Cardiac muscle cell (in vitro differentiated cells and primary cell): ENCODE measurements at places on chromosomes 3 and 15. TPM values are rescaled to one million over a fixed set of nuclear protein-coding genes. Genes with fewer than 3 reads are reported as not detected.

- H3K27ac ChIP-seq = no peak overlapping the region
- no peaks in the 10 kb centered on the region for H3K4me1 ChIP-seq
- H3K36me3 ChIP-seq = no peaks in the 10 kb centered on the region
- H3K4me3 ChIP-seq = no peak overlapping the region
- DNase-seq = no peak
- H3K27me3 ChIP-seq = no peaks in the 10 kb centered on the region
Measured at GRCh38 chr3:195236801-195237570, 34.0 kb downstream of the XXYLT1 start.

- no peak within 1 kb of the TSS for H3K27ac ChIP-seq
- no peaks in the 10 kb centered on the region for H3K4me1 ChIP-seq
- no peaks in the 10 kb centered on the region for H3K27me3 ChIP-seq
- H3K4me3 ChIP-seq = no peak within 1 kb of the TSS
- no peaks in the 10 kb centered on the region for H3K36me3 ChIP-seq
- no peak for DNase-seq
Measured at GRCh38 chr3:98390366-98390765, at the start of gene OR5K3. Gene OR5K3, plus strand, starts transcription at chr3:98390666. Its CDS starts 0 bp downstream, at chr3:98390666.

DNA sequence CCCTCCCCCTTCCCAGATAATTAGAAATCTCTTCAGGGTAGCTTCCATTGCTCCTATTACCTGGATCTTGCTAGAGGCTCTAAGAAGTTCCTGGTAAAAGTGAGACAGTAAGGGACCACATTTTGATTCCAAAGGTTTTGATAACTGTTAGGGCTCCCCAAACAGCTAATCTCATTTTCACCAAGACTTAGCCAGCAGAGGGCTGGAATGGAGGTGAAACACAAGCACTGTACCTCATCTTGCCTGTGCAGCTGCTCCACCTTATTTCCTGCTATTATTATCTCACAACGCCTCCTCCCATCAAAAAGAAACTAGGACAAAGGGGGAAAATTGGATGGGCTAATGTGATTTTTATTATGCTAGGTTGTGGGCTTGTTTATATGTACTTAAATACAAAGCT lies 7.3 kb downstream of the SETD5 start:
- H3K4me3 ChIP-seq = no peak overlapping the region
- peaks cover 56% of the 10 kb centered on the region for H3K4me1 ChIP-seq
- H3K27me3 ChIP-seq = no peaks in the 10 kb centered on the region
- no peak for DNase-seq

The LRRC34 gene
- 4.4 and 6.8 TPM in 2 replicates for total RNA-seq

GRCh38 chr3:12911881-12912415 lies 70.6 kb upstream of the RPL32 start:
- H3K36me3 ChIP-seq = peaks cover 21% of the 10 kb centered on the region
- no peak for DNase-seq
- H3K27me3 ChIP-seq = no peaks in the 10 kb centered on the region
- no peak overlapping the region for H3K4me3 ChIP-seq
- no peak overlapping the region for H3K27ac ChIP-seq
